ENCODE measurements at places on chromosomes 16 and 17.
A peak's percentile ranks its signal among the peaks of the same experiment; 100 is the strongest.

DNA sequence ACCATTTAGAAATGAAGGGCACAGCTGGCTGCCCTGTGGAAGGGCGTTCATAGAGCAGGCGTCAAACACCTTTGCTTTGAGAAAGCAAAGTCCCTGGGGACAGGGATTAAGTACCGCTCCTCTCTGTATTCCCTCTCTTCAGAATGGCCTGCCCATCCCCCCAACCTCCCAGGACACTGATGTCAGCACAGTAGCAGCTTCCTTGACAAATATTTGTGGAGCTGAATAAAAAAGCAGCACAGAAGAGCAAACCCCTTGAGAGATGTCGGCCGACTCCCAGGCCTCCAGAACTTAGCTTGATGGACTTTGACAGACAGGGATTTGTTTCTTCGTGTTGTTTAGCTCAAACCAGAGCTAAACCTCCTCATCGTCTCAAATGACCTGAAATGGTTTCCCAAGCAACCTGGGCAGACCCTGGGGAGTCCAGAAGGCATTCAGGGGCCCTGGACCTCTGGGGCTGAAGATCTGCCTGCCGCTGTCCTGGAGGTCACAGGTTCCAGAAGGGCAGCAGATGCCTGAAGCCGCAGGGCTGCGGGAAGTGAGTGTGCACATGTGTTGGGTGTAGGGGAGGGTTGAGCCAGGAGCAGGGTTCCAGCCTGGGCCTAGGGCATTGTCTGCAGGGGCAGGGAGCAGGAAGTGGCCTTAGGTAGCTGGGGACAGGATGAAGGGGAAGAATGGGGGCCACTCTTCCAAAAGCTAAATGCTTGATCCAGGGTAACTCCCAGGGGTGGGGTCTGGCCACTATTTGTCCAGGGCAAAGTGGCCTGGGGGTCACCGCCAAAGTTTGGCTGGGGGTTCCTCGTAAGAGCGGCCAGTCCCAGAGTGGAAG is 42.3 kb upstream of the NKD1 start:
- DNase-seq: no peak

GRCh38 chr16:58110571-58111301 is 18.4 kb downstream of the CFAP20 start:
- DNase-seq: no peak

DNA sequence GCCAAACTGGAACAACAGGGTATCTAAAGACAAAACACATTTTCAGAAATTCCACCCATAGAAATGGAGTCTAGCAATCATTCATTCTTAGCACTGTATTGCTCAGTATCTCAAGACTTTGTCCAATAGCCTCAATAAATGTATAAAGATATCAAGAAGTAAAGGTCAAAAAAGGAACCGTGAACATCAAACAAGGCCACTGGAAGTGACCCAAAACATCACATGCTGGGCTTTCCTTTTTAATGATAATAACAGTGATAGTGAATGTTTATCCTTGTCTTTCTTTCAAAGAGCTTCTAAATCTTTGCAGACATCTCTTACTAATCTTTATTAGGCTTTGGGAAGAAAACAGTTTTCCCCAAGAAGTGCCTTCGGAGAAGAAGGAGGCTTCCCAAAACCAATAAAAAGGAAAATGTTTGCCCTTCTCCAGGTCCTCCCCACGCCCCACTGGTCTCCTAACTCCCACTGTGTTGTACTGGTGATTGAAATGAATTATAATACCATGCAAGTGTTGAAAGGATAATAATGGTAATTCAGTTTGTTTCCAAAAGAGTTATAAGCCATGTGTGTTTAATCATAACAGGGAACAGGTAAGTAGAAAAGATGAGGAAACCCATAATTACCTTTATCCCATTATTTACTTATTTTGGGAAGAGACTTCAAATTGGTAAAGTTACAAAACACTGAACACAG is 18.6 kb downstream of the RNF43 start:
- DNase-seq: no peak

GRCh38 chr17:5506307-5506706 is 19.9 kb downstream of the MIS12 start:
- DNase-seq: no peak

GRCh38 chr16:66003201-66003600 is 363.3 kb upstream of the CDH5 start:
- no peak for DNase-seq

GRCh38 chr17:68431661-68432071 is 25.6 kb downstream of the WIPI1 start:
- DNase-seq: peak; percentile 49

DNA sequence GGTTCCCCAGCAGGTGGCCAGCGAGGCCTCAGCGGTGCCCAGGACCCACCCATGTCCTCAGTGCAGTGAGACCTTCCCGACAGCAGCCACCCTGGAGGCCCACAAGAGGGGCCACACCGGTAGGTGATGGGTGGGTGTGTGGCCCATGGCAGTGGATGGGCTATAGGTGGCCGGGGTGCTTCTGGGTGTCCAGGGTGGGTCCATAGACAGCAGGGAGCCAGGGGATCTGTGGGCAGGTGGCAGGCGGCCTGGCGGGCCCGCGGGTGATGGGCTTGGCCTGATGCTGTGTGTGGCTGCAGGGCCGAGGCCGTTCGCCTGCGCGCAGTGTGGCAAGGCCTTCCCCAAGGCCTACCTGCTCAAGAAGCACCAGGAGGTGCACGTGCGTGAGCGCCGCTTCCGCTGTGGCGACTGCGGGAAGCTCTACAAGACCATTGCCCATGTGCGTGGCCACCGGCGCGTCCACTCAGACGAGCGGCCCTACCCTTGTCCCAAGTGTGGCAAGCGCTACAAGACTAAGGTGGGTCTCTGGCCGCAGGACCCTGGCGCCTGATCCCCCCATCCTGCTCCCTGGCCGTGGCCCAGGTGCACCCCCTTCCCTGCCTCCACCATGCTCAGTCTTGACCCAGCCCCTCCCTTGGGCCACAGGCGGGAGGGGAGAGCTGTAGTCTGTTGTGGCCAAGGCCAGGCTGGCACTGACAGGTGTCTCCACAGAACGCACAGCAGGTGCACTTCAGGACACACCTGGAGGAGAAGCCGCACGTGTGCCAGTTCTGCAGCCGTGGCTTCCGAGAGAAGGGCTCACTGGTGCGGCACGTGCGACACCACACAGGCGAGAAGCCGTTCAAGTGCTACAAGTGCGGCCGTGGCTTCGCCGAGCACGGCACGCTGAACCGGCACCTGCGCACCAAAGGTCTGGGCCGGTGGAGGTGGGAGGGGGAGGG is 2.1 kb upstream of the DNASE1L2 start:
- DNase-seq: no peak

- no peak for DNase-seq
Observed at GRCh38 chr17:9079461-9080103, 58.3 kb downstream of the NTN1 start.

GRCh38 chr16:76683051-76683450 is 405.9 kb downstream of the CNTNAP4 start:
- DNase-seq: no peak

DNA sequence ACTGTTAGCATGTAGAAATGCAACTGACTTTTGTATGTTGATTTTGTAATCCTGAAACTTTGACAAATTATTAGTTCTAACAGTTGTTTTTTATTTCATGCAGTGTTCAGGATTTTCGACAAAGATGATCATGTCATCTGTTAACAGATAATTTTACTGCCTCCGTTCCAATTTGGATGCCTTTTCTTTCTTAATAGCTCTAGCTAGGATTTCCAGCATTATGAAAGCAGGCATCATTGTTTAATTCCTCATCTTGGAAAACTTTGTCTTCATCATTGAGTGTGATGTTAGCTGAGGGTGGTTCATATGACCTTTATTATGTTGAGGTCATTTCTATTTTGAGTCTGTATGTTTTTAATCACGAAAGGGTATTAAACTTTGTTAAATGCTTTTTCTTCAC is 31.9 kb downstream of the RMI2 start:
- DNase-seq: no peak

DNA sequence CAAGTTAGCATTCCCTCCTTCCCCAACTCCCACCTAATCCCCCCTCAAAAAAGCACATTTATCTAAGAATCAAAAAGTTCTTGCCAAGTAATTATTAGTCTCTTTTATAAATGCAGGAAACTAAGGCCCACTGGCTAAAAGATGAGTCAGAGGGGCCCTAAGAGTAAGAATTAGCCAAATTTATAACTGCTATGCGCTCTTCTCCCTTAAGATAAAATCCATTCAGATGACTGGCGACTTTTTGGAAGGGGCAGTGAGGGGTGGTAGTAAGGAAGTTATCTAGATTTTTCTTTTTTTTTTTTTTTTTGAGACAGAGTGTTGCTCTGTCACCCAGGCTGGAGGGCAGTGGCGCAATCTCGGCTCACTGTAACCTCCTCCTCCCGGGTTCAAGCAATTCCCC is 17.1 kb downstream of the ZNF652 start:
- DNase-seq: no peak

GRCh38 chr17:36602030-36602748 is 806 bp downstream of the MRM1 start:
- DNase-seq: no peak

DNA sequence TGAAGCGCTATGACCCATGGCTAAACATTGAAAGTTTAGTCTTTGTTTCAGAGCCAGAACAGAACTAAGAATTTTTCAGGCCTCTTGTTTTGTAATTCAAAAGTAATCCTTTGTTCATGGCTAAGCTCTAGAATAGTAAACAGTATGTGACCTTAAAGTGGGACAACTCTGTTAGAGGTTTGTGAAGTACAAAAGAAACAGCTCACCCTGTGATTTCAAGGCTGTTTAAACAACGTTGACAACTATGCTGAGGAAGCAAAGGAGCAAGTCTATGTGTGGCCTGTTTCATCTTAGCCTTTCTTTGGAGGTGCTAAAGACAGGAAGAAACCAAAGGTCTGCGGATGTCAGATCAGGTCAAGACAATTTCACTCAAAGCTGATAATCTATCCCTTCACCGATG is 40.4 kb downstream of the MYOCD start:
- DNase-seq: no peak

- no peak for DNase-seq
Observed at GRCh38 chr16:3458852-3459361, 15.4 kb downstream of the NAA60 start.

DNA sequence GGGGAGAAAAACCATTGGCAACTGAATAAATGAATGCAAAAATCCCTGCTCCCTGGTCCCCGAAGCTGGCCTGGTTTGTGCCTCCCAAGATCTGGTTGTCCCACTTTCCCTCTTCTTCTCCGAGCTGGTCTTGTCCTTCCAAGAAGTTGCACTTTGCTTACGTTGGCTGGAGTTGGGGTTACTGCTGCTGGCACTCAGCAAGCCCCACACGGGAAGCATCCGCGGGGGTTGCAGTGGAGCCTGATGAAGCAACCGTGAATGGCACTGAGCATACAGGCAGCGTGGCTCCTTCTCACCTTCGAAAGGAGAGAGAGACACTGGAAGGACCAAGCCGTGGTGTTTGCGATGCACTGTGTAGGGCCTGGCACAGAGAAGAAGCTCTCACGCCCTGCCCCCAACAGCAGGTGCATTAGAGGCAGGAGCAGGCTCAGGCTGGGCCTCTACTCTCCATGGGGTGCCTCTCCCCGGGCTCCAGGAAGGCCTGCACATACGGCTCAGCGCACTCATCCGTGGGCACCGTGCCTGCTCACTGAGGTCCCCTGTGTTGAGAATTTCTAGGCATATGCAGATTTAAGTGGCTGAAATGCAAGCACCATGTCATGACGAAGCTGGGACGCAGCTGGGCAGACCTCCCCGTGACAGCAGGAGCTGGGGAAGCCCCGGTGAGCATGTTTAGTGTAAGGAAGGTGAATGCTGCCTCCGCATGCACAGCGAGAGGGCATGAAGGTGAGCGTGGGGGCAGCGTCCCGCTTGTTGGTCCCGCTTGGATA is 12.1 kb downstream of the CA5A start:
- DNase-seq: peak; percentile 92

DNA sequence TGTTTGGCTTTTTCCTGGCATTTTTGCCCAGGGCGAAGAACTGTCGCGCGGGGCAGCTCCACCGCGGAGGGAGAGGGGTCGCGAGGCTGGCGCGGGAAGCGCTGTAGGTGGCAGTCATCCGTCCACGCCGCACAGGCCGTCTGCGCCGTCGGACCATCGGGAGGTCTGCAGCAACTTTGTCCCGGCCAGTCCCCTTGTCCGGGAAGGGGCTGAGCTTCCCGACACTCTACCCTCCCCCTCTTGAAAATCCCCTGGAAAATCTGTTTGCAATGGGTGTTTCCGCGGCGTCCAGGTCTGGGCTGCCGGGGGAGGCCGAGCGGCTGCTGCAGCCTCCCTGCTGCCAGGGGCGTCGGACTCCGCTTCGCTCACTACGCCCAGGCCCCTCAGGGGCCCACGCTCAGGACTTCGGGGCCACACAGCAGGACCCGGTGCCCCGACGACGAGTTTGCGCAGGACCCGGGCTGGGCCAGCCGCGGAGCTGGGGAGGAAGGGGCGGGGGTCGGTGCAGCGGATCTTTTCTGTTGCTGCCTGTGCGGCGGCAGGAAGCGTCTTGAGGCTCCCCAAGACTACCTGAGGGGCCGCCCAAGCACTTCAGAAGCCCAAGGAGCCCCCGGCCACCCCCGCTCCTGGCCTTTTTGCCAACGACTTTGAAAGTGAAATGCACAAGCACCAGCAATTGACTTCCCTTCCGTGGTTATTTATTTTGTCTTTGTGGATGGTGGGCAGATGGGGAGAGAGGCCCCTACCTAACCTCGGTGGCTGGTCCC is 2.3 kb upstream of the CBX4 start:
- no peak for DNase-seq

DNA sequence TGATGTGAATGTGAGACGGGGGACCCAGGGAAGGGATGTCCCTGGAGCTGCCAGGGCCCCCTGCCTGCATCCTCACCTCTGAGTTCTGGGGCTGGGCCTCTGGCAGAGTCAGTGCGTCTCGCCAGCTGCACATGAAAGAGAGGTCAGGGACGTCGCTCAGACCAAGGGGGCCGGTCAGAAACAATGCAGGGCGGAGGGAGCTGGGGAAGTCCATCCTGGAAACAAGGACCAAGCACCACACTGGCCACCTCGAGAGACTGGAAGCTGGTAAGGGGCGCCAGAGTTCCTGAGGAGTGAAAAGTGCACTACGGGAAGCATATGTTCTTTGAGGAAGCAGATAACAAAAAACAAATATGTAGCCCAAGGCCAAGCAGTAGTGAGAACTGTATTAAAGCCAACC is 2.1 kb downstream of the TAF1C start:
- DNase-seq: no peak

DNA sequence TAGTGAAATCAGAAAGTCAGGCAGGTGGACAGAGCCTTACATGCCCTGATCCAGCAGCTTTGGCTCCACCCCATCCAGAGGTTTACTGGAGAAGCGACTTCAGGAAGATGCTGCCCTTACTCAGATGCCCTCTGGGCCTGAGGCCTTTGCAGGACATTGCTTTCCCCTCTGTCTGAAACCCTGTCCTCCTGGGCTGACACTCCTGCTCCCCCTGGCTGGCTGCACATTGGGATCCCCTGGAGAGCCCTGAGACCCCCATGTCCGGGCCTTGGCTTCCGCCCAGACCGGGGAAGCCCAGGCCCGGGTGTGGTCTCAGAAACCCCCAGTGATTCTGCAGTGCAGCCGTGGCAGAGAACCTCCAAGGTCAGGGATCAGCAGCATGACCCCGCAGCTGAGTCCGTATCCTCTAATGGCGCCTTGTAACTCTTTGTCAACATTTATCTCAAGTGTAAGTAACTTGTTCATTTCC is 36.6 kb downstream of the BCO1 start:
- no peak for DNase-seq
